Posterior cingulate gyrus (tissue), 11 donors: ENCODE measurements at places on chromosomes 2 and 18.

DNA sequence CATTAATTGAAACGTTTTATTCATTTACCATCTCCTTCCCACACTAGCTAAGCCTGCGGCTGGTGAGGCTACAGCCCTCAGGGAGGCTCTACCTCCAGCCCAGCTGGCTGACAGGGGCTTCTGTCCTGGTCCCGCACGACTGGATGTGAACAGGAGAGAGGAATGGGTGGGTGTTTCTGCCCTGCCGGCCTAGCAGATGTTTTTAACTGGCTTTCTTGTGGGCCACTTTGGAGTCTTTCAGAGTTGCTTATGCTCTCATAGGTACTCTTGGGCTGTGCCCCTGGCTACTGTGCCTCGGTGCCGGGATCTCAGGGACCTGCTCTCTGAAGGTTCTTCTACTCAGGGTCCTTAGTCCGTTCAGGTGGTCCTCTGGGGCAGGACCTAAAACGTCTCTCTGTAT, 184.3 kb upstream of the TWIST2 start:
- DNase-seq: no peak

- DNase-seq: no peak
Measured at GRCh38 chr2:108588070-108588668, 53.9 kb downstream of the LIMS1 start.

GRCh38 chr2:68158134-68158447, 403 bp downstream of the PNO1 start:
- no peak for DNase-seq

- DNase-seq: no peak
Measured at GRCh38 chr2:110816404-110817365, 84.3 kb downstream of the ACOXL start.

DNA sequence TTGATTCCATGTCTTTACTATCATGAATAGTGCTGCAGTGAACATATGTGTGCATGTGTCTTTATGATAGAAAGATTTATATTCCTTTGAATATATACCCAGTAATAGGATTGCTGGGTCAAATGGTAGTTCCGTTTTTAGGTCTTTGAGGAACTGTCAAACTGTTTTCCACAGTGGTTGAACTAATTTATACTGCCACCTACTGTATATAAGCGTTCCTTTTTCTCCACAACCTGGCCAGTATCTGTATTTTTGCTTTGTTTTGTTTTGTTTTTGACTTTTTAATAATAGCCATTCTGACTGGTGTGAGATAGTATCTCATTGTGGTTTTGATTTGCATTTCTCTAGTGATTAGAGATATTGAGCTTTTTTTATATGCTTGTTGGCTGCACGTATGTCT, 641.6 kb downstream of the SUCLG1 start:
- no peak for DNase-seq

GRCh38 chr2:71611781-71612527, 158.6 kb downstream of the DYSF start:
- no peak for DNase-seq

GRCh38 chr2:200477667-200478131, 32.2 kb downstream of the KCTD18 start:
- peak; percentile 58 for DNase-seq

- peak; percentile 86 for DNase-seq
Measured at GRCh38 chr2:239440511-239440959, 39.7 kb upstream of the HDAC4 start.

DNA sequence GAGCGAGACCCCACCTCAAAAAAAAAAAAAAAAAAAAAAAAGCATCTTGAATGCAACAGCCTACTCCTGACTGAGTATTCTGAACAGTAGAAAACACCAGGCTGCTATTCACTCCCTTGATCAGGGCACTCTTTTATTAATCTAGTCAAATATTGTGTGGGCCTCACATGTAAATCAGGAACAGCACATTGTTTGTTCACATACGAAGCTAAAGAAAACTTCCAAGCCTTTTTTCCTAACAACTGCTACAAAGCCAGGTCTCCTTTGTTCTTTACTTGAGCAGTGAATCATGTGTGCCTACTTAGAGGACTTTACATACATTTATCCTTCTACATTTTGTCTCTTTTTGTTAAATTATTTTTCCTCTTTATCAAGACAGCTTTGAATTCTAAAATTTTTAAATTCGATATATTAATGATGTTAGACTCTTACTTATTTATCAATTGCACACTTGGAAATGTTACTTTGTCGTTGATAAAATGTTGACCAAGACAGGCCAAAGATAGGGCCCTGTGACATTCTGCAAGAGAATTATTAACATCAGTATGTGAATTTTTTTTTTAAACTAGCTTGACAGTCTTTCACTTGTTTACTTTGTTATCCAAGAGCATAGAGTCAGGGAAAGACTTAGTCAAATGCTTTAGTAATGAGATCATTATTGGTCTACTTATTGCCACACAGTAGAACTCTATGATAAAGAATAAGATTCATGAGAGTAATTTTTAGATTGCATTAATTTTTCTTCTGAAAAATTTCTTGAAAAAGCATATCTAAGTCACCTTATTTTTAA, 13.2 kb downstream of the SPATS2L start:
- no peak for DNase-seq

GRCh38 chr18:78099979-78100588, 850.4 kb downstream of the GALR1 start:
- no peak for DNase-seq

- DNase-seq: no peak
Measured at GRCh38 chr2:239360421-239361310, 40.2 kb downstream of the HDAC4 start.

- no peak for DNase-seq
Measured at GRCh38 chr2:44970846-44971450, 29.4 kb downstream of the SIX3 start.

- peak; percentile 32 for DNase-seq
Measured at GRCh38 chr2:26605195-26605998, 35.8 kb downstream of the CIB4 start.

GRCh38 chr2:8659092-8659734, 22.6 kb upstream of the ID2 start:
- DNase-seq: no peak

- DNase-seq: no peak
Measured at GRCh38 chr18:79863161-79864005, 65.6 kb downstream of the KCNG2 start.

- DNase-seq: no peak
Measured at GRCh38 chr2:60450488-60450887, 103.0 kb downstream of the BCL11A start.

GRCh38 chr2:127897531-127898211, 11.9 kb upstream of the AMMECR1L start:
- DNase-seq: no peak
